Stimulated activated effector memory CD8-positive, alpha-beta T cell treated with anti-CD3 and anti-CD28 coated beads, Interleukin-12 subunit alpha, Interleukin-12 subunit beta, amount 100 ng/mL, for 72 hours (primary cell): ENCODE measurements at places on chromosomes 7 and 10.

DNA sequence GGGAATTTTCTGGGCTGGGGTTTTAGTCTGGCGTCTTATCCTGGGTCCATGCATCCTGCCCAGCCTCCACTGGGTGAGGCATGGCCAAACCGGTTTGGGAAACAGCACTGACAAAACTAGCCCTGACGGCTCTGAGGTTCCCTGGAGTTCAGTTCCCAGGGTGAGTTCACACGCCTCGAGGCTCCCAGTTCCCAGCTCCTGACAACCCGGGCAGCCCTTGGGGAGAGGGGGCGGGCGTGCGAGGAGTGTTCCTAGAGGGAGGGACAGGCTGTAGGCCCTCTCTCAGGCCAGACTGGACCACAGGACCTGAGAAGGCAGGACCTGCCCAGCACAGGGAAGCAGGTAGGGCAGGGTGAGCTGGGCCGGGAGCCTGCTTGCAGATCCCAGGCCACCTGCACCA, 82.3 kb upstream of the PPIF start:
- DNase-seq, result no peak

GRCh38 chr10:3419719-3420495, 247.3 kb upstream of the PITRM1 start:
- no peak for DNase-seq

- DNase-seq, result no peak
Observed at GRCh38 chr7:26035552-26035951, 116.4 kb upstream of the NFE2L3 start.

- DNase-seq, result no peak
Observed at GRCh38 chr7:135224027-135224426, 9.6 kb upstream of the STRA8 start.

- no peak for DNase-seq
Observed at GRCh38 chr7:12303495-12303894, 92.4 kb downstream of the TMEM106B start.

- DNase-seq, result no peak
Observed at GRCh38 chr7:55117286-55117685, 98.5 kb downstream of the EGFR start.

GRCh38 chr7:9516662-9517061, 1083.3 kb downstream of the NXPH1 start:
- no peak for DNase-seq

DNA sequence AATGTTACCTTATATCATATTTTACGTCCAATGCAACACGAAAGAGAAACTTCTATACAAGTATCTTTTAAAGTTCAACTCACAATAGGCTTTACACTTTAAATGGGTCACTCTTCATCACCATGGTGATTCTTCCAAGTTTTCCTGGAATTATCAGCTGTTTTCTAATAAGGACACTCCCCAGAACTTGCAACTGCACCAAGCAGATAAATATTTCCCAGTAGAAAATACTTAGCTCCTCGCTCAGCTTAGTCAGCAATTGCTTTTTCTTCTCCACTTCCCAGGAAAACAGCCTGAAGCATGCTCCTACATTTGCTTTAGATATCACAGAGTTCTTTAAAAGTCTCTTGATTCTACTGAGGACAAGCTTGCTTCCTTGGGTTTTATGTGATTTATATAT, 25.7 kb upstream of the ADD3 start:
- no peak for DNase-seq

GRCh38 chr7:131105799-131106680, 221.6 kb upstream of the MKLN1 start:
- peak; percentile 95 for DNase-seq

DNA sequence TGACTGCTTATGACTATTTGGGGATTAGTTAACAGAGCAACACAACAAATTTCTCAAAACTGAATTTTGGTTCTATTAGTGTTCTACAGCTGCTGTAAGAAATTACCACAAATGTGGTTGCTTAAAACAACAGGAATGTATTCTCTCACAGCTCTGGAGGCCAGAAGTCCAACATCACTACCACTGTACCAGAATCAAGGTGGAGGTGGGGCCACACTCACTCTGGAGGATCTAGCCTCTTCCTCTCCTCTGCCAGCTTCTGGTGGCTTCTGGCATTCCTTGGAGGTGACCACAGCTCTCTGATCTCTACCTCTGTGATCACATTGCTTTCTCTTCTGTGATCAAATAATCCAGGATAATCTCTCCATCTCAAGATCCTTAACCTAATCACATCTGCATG, 194.7 kb upstream of the BMPER start:
- DNase-seq, result no peak

DNA sequence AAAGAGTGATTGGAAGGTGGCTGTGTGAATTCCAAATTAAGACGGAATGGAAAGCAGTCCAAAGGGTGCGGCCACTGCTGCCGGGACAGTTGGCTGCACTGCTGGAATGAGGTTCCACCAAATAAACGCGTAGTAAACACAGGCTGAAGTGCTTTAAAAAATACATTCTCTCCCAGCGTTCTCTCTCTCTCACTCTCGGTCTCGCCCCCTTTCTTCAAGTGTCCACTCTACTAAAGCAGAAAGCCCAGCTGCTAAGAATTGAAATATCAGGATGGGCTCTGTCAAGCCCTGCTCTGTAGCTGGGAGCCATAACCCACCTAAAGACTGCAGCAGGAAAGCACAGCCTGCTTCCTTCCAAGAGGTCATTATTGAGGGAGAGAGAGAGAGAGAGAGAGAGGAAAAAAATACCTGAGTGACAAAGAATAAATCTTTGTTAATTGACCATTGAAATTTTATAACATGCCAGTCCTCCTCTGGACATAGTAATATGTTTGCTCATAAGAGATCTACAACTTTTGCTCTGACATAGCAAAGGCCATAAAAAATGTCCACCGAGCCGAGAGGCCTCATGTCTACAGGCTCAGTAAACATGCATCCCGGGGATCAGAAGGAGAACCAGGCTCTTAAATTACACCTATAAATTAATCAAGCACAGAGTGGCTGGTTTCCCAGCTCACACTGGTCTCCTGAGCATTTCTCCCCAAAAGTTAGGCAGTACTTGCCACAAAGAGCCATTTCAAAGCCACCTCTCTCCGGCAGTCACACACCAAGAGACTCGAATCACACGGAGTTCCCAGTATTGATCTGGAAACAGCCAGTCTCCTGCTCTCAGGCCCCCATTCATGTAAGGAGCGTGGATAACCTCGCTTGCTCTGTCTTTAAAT, 72.8 kb downstream of the FGFR2 start:
- no peak for DNase-seq

GRCh38 chr10:97053276-97053675, 132.5 kb downstream of the SLIT1 start:
- DNase-seq, result no peak

- no peak for DNase-seq
Observed at GRCh38 chr7:38105874-38106483, 72.1 kb upstream of the STARD3NL start.
